Smooth muscle cell of the pulmonary artery (primary cell): ENCODE measurements at places on chromosomes 1 and 21. TPM values are rescaled to one million over a fixed set of nuclear protein-coding genes. Genes with fewer than 3 reads are reported as not detected.

The SH2D1B gene
- not detected in 2 replicates for total RNA-seq

The CLDN17 gene
- total RNA-seq, result not detected in 2 replicates

The IL19 gene
- not detected in 2 replicates for total RNA-seq

The GJA8 gene
- total RNA-seq, result not detected in 2 replicates

The SYPL2 gene
- 0.56 and 0.91 TPM in 2 replicates for total RNA-seq

The TNFAIP8L2 gene
- not detected in 2 replicates for total RNA-seq

The KRTAP13-2 gene
- total RNA-seq, result not detected in 2 replicates

The CLEC20A gene
- total RNA-seq, result not detected in 2 replicates

The CHI3L2 gene
- total RNA-seq, result 6.0 and 13.9 TPM in 2 replicates

The ITLN2 gene
- 0.52 and 0.69 TPM in 2 replicates for total RNA-seq

The CD247 gene
- total RNA-seq, result not detected in 2 replicates

The CCDC27 gene
- not detected in 2 replicates for total RNA-seq
